NCI-H2081 (cell line): ENCODE measurements at places on chromosomes 16 and 17.

GRCh38 chr17:9364837-9365430, 210.7 kb downstream of the STX8 start:
- DNase-seq: no peak

DNA sequence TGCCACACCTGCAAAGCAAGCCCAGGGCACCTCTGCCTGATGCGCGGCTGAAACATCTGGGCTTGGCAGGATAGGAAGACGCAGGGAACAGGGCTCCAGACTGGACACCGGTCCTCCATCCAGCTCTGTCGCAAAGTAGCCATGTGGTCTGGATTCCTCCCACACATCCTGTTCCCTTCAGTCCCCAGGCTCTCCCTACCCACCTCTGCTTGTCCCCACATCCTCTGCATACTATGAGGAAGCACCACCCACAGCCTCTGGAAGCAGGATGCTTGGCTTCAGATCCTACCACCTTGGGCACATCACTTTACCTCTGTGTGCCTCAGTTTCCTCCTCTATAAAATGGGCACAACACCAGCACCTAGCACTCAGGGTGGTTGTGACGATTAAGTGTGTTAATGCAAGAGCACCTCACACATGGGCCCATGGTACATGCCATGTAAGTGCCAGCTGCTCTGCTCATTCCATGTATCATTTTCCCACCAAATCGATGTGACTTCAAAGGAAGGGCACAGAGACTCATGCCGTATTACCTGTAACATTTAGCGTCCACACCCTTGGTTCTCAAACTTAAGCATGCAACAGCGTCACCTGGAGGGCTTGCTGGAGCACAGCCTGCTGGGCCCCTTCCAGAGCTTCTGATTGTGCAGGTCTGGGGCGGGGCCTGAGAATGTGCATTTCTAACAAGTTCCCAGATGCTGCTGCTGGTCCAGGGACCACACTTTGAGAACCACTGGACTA, 138.6 kb upstream of the SDK2 start:
- peak; percentile 20 for DNase-seq

DNA sequence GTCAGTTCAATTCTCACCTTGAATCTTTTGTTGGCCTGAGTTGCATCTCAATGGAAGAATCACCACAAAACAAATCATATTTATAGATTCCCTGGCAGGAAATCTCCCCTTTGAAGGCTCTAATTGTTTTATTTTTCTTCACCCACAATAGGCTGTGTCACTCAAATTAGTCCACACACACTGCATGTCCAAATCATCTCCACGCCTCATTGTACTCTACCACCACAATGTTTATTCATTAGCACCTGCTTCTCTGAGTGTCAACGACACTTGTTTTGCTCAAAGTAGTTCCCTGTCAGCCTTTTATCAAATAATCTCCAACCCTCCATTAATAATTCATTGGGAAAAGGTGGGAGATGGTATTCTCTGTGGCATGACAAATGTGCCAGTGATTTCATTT, 164.3 kb downstream of the ABCC12 start:
- no peak for DNase-seq

GRCh38 chr16:88686062-88686438, 257 bp downstream of the SNAI3 start:
- no peak for DNase-seq

- no peak for DNase-seq
These were observed 501.1 kb upstream of the KIF2B start for GRCh38 chr17:53321651-53322050.

GRCh38 chr16:86910161-86910769, 331.9 kb downstream of the FOXL1 start:
- DNase-seq: no peak

GRCh38 chr17:77449908-77450741, 309.4 kb downstream of the SEC14L1 start:
- no peak for DNase-seq

- DNase-seq: no peak
These were observed 210.6 kb upstream of the HS3ST3A1 start for GRCh38 chr17:13812350-13812749.

GRCh38 chr17:9336817-9337216, 238.8 kb downstream of the STX8 start:
- no peak for DNase-seq

DNA sequence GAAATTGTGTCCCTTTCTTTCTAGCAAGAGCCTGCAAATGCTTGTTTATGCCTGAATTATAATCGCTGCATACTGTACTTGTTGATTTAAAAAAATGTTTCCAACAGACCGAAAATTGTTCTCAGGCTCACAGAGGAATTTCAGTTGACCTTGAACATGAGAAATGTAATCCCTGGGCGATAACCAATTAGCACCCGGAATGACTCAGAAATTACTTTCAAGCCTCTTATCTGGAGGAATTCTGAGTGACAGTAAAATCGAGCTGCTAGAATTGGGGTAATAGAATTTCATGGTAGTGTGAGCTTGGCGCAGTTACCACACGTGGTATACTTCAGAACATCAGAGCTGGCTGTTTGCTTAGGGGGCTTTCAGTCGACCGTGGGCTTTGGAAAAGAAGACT, 139.1 kb upstream of the CACNG3 start:
- DNase-seq: no peak

GRCh38 chr16:3598236-3598635, 13.2 kb downstream of the SLX4 start:
- no peak for DNase-seq

GRCh38 chr17:29640413-29640812, 17.7 kb upstream of the CORO6 start:
- DNase-seq: no peak
